Hematopoietic multipotent progenitor cell treated with erythropoietin and hydrocortisone succinate and interleukin-3 and kit ligand, for 8 days (in vitro differentiated cells): ENCODE measurements at places on chromosomes 7 and 10.

DNA sequence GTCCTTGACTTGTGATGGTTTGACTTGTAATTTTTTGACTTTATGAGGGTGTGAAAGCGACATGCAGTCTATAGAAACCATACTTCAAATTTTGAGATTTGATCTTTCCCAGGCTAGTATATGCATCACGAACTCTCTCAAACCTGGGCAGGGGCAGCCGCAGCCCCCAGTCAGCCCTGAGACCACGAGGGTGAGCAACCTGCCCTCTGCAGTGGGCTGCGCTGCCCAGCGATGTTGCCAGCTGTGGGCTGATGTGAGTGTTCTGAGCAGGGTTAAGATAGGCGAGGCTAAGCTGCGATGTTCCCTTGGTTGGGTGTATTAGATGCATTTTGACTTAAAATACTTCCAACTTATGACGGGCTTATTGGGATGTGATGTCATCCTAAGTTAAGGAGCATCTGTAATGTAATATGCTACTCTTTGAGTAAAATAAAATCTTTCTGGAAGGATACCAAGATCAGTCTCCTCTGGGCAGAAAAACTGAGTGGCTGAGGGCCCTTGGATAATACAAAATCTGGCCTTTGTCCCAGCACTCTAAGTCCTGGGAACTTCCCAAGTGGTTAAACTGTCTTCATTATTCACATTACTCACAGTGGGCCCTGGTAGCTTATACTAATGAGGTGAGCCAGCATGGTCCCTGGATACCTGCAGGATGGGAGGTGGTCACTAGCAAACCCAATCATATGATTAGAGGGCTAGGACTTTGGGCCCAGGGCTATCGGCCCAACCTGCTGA is 28.4 kb upstream of the CNPY1 start:
- no peak for DNase-seq

DNA sequence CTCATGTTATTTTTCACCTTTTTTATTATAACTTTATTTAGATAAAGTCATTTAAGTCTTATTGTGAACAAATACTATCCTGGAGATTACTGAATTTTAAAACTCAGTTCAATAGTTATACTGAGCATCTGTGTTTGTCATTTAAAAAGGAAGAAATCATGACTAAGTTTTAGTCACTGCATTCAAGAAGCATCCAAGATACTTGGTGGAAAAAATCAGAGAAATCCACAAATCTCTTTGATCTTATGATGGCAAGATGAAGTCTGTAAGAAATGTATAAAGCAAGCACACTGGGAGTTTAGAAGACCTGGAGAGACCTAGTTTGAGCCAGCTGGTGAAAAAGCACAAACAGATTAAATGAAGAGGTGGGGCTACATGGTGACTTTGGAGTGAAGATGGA is 529.8 kb upstream of the IGFBP3 start:
- DNase-seq, result no peak

DNA sequence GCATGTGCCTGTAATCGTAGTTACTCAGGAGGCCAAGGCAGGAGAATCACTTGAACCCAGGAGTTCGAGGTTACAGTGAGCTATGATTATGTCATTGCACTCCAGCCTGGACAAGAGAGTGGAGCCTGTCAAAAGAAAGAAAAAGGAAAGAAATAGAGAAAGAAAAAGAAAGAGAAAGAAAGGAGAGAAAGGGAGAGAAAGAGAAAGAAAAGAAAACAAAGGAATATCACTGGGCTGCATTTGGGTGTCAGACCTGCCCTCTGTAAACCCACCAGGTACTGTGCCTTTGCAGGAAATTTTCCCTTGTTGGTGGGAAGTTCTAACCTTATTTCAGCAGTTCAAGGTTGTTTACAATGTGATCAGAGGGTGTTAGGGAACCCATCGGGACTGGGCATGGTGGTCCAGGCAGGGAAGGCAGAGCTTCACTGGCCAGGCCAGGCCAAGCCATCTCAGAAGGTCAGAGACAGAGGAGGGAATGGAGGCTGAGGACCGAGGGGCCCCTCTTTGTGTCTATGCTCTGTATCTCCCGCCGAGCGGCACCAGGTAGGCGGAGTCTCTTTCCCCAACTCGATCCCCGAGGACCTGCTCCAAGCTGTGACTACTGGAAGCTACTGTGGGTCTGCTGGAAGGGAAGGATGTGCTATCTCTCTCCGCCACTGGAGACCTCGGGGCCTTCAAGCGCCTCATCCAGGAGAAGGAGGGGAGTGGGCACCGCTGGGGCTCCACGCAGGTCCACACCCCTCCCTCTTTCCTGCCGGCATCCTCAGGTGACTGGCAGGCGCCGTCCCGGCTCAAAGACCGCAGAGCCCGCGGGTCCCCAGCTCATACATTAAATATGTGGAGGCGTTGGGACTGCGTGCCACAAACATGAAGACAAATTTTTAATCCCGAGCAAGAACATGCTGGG is 15.2 kb upstream of the KAZALD1 start:
- no peak for DNase-seq

- no peak for DNase-seq
Measured at GRCh38 chr7:95545673-95546072, 50.6 kb downstream of the PDK4 start.

DNA sequence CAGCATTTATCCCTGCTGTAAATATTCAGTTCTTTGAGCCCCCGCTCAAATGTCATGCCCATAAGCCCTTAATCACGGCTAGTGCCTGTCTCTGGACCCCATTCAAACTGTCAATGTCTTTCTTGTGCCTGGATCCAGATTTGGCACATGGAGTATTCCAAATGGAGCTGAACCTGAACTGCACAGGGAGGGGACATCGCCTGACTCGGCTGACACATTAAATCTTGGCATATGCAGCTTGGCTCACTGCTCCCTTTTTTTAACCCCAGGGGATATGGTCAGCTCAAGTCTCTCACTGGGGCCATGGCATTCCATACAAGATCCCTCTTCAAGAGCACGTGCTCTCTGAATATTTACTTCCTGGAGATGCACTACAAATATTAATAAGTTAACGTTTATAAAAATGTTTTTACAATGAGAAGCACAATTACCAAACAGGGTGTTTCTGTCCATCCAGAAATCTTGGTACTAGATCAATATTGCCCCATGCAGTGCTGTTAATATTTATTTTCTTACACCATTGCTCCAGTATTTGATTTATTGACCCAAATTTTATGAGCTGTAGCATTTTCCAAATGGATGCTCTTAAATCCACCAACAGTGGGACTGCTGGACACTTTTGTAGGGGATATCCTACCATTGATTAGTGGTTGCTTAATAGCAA is 57.4 kb downstream of the FGFR2 start:
- DNase-seq, result no peak

- peak; percentile 77 for DNase-seq
Measured at GRCh38 chr7:27130540-27131389, at the start of gene HOXA4. TSS of gene HOXA4 (minus strand) at chr7:27130757. CDS start at chr7:27130733, 24 bp downstream.

GRCh38 chr7:87414794-87415188 is 60.7 kb downstream of the ABCB4 start:
- DNase-seq, result no peak

DNA sequence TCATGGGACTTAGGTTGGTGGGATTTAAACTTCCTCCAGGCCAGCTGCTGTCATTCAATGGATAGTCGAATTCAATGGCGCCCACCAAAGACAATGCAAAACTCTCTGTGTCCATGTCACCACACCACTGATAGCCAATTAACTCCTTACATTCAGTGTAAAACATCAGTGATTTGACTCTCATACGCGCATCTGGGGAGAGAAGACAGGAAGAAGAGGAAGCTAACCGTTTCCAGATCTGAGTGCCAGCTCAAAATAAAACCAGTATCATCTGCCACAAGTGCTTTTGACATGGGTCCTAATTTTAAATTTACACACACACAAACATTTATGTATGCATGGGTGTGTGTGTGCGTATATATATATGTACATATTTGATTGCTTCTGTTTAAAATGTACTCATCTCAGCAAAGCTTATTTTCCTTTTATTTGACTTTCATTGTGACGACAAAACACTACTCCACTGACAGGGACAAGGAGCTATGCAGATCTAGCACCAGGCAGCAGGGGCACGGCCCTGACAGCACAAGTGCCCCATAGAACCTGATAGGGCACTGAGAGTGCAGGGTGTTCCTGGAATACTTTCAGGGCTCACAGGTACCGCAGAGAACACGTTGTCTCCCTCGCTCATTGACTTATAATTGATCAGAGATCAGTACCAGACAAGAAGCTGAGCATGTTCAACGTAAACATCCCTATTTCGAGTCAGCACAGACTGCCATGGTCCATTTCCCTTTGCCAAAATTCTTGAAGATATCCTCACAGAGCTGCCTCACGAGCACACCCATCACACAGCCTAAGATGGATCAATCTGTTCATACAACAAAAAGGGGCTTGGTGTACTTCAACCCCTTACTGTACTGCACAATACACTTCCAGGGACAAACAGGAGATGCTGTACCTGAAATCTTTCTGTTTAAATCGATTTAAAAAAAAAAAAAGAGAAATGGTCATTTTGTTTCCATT is 176.1 kb downstream of the COBL start:
- DNase-seq, result no peak

- no peak for DNase-seq
Measured at GRCh38 chr10:35895331-35895730, 253.2 kb upstream of the FZD8 start.

GRCh38 chr10:14146501-14146900 is 184.2 kb downstream of the FRMD4A start:
- DNase-seq, result no peak

DNA sequence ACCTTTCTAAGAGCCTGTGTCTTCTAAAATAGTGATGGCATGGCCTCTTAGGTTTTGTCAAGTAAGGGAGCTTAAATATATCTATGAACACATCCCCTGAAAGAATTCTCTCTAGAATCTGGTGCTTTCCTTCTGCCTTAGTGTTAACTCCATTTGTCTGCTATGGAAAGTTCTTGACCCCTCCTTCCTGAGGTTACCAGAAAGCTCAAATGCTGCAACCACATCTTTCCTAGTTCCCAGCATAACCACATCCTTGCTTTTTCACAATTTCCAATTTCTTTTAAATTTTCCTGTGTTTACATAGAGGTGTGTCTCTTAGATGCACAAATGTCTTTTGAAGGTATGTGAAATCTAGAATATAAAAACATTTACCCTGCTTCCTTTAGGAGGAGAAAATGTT is 16.4 kb upstream of the GSDME start:
- no peak for DNase-seq

DNA sequence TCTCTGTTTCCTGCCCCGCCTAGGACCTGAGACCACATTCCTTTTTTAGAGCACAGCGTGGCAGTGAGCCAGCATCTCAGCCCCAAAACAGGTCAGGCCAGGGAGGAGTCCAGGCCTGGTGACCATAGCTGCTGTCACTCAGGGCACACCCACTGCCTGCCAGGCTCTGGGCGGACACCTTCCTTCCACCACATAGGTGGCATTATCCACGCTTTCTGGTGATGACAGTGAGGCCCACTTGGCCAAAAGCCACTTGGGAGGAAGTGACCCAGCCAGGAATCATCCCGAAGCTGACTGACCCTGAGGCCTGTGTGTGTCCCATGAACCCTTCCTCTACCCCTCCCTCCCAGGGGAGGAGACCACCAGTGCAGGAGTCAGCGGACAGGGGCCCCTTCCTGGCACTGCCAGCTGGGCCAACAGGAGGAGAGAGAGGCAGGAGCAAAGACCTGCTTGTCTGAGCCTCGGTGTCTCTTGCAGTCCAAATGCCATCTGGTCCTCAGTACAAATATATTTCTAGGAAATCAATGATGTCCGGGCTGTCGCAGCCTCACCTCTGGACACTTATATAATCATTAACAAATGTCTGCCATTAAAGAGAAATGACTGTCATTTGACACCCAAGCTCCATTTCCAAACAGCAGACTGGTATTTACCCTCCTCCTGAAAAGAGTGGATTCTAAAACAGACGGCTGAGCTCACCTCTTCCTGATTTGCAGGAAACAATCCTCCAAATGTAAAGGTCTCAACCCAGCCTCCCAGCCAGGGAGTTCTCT is 63.0 kb downstream of the ABRAXAS2 start:
- DNase-seq, result no peak

DNA sequence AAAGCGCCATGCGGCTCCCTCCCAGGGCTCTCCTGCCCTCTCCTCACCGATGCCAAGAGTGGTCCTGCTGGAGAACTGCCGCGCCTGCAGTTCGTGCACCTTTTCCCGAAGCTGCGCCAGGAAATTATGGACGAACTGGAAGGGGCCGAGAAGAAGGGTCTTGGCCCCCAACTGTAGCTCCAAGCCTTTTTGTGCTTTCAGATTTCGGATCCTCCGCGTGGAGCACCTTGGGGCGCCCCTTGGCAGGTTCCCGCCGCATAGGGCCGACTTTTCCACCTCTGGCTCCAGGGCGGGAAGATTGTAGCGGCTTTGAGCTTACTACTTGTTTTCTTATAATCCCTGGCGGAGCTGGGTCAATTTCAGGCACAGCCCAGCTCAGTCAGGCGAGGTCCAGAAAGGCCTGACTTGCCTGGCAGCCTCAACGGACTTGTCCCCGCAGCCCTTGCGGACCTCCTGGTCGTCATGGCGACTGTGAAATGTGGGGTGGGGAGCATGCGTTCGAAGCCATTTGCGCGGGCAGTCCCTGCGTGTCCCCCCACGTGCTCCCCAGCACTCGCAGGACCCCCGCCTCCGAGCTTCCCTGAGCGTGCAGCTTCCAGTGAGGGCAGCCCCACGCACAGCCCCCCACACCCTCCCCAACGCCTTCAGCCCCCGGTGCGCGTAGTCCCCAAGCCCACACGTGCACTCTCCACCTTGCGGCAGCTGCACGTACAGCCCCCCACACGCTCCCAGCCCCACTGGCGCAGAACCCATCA is 129.9 kb downstream of the KBTBD2 start:
- DNase-seq, result no peak

DNA sequence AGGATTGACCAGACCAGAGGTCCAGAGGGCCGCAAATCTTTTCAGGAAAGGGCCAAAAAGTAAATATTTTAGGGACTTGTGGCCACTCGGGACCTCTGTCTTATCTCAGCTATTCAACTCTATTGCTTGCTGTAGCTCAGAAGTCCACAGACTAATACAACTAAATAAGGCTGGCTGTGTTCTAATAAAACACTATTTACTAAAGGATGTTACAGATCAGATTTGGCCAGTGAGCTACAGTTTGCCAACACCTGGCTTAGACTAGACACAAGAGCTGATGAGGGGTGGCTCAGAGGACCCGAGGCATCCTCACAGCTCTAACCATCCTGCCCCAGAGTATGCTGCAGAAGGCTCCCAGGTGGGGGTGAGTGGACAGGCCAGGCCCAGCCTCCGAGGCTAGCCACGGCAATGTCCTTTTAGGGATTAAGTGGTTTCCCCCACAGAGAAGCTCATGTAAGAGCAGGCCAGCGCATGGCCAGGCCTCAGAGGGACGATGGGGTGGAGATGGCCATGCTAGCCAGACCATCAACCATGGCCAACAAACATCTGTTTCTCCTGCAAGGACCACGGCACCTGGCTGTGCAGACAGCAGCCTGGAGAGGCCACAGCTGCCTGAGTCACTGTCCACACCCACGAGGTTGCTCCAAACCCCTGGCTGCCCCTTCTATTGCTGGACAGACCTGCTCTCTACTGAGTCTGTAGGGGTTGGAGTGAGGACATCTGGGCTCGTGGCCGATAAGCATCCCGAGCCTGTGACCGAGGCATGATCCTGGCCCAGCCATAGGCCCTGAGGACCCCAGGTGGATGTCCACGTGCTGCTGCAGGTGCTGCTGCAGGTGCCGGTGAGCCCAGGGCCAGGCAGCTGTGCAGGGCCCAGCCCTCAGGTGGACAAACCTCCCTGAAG is 76.5 kb downstream of the AFAP1L2 start:
- no peak for DNase-seq
